AML-193 (cell line): ENCODE measurements at places on chromosomes 11 and 22.

GRCh38 chr11:93906486-93906885 is 56.1 kb upstream of the VSTM5 start:
- no peak for DNase-seq

- DNase-seq, result no peak
Observed at GRCh38 chr11:18700375-18700774, 1.8 kb downstream of the TMEM86A start.

DNA sequence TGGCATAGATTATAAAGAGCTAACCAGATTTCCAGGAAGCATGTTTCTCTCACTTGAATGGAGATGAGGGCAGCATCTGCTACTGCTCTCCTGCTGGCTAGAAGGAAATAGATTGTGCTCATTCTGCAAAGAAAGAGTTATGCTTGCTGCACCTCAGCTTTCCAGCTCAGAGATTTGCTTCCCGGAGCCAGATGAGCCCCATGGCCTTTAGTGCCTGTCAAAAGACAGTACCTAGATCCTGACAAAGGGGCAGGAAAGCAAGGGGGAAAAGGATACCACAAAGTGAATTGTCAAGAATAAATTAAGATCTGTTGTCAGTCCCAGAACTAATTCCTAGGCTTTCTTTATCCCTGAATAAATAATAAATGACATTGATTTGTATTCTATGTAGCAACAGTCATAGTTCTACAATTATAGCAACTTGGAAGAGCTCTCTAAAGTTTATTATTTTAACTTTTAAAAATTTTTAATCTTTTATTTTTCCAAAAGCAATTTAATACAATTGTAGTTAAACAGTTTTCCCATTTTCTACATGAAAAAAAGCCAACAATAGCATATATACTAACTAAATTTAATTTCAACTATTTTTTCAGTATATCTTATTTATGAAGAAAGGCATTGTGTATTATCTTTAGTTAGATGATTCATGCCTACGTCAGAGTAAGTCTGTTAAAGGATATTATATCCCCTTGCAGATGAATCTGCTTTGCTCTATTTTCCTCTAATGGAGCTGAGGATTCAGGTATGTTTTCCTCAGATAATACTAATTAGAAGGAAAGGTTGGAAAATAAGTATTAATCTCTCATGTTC is 306.1 kb upstream of the DDI1 start:
- no peak for DNase-seq

DNA sequence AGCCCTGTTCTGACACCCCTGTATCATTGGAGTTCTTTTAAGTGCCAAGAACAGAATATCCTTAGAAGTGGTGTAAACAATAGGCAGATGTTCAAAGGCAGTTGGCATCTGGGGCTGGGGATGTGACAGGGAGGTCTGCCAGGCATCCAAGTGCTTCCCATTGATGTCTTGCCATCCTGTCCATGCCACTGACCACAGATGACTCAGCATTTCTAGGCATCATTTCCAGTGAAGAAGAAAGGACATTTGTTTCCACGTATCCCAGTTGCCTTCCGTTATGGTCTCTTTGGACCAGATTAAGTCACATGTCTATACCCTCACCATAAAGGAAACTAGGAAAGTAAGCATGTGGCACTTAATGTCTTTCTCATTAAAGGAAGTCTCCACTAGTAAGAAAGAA is 76.7 kb upstream of the BARX2 start:
- DNase-seq, result no peak
